NCI-H345 (cell line): ENCODE measurements at places on chromosomes 1 and 21.

GRCh38 chr1:167198518-167199133 is 22.1 kb upstream of the POU2F1 start:
- peak; percentile 21 for DNase-seq

GRCh38 chr1:30912224-30912623 is 3.7 kb upstream of the SDC3 start:
- DNase-seq = no peak

DNA sequence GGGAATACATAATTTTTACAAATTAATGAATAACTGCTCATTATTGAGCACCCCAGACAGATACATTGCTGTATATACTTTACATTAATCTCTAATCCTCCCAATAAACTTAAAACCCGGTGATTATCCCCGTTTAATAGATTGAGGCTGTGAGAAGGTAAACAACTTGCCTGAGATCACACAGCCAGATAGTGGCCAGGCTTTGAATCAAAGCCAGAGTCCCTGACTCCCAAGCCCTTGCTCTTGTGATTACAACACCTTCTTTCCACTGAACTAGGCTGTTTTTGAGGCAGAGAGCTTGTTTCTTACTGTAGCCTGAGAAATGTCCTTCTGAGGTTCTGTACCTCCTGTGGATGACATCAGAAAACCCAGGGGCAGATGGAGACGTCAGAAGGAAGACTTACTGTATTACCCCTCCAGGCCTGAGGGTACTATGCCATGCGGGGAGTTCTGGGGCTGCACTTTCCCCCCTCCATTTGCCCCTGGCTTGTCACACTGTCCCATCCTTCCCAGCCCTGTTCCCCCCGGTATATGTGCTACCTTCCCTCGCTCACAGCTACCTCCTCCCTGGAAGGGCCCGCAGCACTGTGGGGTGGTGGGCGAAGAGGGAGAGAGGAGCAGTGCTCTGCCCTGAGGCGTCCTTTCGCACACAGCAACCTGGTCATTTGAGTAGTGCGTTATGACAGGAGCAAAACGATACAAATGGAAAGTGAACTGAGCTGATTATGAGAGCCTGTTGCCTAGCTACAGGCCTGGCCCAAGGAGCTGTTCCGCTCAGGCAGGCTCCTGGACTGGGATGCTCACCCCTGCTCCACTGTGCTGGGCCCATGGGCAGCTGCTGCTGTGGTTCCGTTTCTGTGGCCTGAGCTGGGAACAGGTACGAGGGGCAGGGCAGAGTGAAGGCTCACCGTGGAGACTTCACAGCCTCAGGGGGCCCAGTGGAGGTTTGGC is 4.6 kb downstream of the KCNC4 start:
- no peak for DNase-seq

DNA sequence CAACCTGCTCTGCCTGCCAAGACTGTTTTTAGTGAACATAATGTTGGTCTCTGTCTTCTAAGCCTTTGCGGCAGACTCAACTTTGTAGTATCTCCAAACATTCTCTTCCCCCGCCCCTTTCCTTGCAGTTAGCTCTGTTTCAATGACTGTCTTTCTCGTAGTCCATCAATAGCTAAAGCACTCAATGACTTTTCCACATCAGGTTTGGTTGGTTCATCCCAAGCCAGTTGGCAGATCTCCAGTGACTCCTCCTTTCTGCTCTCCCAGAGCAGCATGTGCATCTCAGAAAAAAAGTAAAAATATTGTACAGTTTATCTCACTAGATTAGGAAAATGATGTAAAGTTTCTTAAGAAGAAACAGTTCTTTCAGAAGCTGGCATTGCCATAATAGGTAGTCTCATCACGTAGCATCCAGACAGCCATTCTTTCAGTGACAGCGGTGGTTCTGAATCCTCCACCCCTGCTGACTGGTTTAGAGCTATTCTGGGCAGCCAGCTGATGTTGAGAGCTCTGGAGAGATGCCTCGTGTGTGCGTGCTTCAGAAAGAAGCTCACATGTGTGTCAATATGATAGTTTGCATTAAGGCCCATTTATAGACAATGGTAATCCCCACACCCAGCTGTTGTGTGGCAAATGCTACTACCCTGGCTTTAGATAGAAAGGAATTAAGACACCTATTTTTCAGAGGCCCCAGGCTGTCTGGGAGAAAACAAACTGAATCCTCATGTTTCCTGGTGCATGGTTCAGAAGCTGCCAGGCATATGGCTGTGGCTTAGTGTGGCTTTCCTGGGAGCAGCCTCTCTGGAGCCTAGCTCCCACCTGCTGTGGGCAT is 53.2 kb downstream of the CNN3 start:
- peak; percentile 97 for DNase-seq

DNA sequence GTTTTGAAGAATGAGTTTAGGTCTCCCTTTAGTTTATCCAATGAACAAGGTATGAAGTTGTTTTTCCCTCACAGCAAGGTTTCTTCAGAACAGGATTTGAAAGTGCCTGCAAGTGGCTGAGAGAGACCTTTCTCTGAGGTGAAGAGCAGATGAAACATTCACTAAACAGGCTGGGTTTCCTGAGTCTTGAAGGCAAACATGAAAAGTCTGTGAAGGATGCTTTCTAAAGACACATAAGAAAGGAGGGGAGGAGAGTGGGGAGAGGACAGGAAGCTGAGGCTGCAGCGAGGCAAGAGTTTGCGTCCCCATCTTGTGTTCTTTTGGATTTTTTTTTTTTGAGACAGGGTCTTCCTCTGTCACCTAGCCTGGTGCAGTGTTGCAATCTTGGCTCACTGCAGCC is 95.7 kb upstream of the SIM2 start:
- no peak for DNase-seq

DNA sequence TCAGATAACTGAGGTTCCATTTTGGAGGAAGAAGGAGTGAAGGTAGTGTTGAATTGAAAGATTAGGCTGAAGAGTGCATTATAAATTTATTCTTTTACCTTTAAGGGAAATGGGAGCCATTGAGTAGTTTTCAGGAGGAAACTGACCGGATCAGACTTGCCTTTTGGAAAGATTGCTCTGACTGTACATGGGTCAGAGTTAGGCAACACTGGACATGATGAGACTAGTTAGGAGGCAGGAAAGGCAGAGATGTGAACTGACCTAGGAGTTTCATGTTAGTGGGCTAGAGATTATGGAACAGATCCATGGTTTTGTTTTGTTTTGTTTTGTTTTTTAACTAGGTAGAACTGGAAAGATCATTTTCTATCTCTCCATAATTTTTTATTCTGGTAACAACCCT is 78.2 kb downstream of the SNX7 start:
- no peak for DNase-seq

GRCh38 chr1:109733236-109733870 is 7.5 kb downstream of the GSTM3 start:
- no peak for DNase-seq

GRCh38 chr1:161214369-161214768 is 726 bp upstream of the FCER1G start:
- no peak for DNase-seq

DNA sequence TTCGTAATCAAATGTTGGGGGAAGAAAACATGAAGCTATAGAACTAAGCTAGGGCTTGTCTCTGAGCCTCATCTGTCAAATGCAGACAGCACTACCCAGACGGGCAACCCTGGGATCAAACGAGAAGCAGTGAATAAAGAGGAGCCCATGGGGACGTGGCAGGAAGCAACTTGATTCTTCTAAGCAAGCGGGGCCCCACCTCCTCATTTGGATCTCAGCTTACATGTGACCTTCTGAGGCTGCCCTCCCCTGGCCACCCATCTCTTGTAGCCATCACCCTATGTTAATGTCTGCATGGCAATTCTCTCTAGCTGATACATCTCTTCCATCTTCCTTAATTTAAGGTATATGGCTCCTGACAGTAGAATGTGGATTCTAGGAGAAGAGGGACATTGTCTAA is 171.3 kb downstream of the IGSF21 start:
- DNase-seq = no peak

DNA sequence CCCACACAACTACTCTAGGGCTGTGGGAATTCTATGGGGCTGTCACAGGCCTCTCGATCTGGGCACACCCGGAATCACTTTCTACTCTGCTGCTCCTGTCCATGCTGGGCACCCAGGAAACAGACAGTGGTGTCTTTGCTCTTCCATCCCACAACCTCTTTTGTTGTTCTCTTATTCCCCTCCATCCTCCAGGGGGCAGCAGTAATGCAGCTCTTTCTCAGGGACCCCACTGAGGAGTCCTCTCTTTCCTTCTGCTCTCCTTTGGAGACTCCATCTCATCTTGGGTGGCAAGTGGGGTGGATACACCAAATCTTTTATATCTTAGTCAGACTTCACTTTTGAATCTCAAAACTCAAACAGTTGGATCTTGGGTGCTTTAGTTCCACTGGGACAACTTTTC is 206.3 kb downstream of the HS2ST1 start:
- DNase-seq = no peak

DNA sequence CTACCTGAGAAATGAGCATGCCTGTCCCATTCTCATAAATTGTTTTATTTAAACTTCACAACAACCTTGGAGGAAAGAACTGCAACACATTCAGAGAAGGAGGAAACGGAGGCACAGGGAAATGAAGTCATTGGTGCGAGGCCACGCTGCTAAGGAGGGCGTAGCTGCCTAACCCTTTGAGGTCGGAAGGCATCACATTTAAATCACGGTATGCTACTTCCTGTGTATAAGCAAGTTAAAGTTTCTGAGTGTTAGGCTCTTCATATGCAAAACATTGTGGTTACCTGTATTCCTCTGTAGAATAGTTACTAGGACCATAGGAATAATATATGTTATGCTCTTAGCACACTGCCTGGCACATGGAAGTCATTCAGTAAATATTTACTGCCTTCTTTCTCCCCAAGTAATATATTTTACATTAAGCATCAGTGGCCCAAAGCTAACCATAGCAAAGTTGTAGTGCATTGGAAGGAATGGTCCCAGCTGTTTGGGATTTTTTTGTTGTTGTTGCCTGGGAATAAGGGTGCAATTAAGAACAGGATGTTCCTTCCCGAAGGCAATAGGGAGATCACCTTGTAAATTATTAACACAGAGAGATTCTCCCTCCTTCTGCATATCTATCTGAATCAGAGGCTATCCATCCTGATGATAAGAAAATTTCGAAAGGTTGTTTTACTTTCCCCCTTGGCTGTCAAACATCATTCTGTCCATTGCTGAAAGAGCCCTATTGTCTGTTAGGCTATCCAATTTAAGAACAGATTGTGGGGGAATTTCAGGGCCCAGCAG is 192.2 kb upstream of the C8B start:
- DNase-seq = no peak

DNA sequence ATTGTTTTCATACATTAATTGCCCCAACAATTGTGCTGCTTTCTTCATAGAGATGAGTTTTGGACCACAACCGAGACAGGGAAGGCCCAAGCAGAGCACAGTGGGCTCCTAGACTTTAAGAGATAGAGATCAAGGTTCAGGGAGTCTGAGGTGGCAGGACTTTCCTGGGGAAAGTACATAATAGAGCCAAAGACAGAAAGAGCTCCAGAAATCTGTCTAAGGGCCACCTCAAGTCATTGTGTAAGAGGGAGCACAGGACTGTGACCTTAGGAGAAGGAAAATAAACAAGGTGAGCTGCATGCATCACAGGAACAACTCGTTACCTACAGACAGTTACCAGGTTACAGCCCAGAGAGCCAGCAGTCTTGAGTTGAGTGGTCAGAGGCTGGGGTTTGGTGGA is 41.3 kb upstream of the CR2 start:
- no peak for DNase-seq

GRCh38 chr1:91523482-91523881 is 22.8 kb downstream of the CDC7 start:
- DNase-seq = no peak

DNA sequence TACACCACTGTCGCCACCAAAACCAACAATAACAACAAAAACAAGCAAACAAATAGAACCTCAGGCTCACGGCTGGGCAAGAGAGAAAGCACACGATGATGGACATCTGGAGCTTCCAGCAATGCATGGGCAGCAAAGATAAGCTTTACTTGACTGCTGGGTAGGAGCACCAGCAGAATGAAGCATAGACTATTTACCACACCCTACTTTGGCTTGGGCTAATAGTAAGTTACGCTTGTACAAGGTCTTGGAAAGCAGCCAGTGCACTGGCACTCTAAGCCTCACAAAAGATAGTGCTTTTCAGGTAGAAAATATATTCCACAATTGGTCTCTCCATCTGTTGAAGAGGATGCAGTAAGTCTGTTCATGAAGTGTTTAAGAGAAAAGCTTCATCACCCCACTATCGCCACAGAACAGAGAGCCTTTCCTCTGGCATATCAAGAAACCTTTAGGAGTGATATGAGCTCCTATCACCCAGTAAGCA is 13.6 kb downstream of the ADIPOR1 start:
- no peak for DNase-seq

- no peak for DNase-seq
Measured at GRCh38 chr1:111848852-111849545, 93.3 kb downstream of the DDX20 start.

GRCh38 chr1:98205291-98206017 is 284.6 kb upstream of the DPYD start:
- DNase-seq = no peak
